ENCODE measurements at places on chromosomes 1 and 21. TPM values are rescaled to one million over a fixed set of nuclear protein-coding genes. Genes with fewer than 3 reads are reported as not detected.

- no peaks in the 10 kb centered on the region for H3K27me3 ChIP-seq
- no peak for DNase-seq
- peaks cover 10% of the 10 kb centered on the region for H3K4me1 ChIP-seq
- H3K36me3 ChIP-seq = no peaks in the 10 kb centered on the region
- H3K4me3 ChIP-seq = no peak overlapping the region
Observed at GRCh38 chr1:61156576-61157467, 74.5 kb downstream of the NFIA start.

DNA sequence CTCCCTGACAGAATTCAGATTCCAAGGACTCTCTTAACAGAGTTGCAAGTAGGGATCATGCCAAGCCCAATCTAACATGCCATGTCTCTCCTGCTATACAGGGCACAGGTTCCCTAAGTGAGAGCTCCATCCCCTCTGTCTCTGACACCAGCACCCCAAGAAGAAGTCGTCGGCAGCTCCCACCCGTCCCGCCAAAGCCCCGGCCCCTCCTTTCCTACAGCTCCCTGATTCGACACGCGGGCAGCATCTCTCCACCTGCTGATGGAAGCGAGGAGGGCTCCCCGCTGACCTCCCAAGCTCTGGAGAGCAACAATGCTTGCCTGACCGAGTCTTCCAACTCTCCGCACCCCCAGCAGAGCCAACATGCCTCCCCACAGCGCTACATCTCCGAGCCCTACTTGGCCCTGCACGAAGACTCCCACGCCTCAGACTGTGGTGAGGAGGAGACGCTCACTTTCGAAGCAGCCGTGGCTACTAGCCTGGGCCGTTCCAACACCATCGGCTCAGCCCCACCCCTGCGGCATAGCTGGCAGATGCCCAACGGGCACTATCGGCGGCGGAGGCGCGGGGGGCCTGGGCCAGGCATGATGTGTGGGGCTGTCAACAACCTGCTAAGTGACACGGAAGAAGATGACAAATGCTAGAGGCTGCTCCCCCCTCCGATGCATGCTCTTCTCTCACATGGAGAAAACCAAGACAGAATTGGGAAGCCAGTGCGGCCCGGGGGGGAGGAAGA, 263.2 kb downstream of the ZNF648 start:
- no peaks in the 10 kb centered on the region for H3K4me1 ChIP-seq
- no peak overlapping the region for H3K4me3 ChIP-seq
- no peak overlapping the region for H3K27ac ChIP-seq

DNA sequence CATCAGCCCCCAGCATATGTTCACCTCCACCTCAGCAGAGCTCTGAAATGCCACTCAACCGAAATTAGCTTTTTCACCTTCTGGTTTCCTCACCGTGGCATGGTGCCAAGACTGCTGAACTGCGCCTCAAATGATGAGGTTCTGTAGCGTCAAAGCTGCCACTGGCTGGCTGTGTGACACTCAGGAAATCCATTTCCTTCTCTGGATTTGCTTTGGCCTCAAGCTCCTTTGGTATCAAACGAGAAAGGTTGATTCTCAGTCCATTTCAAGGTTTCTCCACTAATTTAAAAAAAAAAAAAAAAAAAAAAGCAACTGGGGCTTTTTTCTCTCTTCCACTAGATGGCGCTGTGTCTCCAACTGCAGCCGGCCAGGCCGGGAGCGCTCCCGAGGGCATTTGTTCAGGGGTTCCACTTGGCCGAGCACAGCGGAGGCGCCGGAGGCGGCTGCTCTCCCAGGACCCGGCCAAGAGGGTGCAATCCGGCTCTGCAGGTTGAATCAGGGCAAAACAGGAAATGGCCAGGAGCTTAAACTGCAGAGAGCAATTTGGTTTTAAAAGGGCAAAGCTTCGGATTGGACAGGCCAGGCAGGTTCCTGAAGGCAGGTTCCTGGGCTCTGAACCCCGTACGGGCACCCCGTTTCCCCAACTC, 26.5 kb upstream of the PLA2G2C start:
- H3K27me3 ChIP-seq = peaks cover 3% of the 10 kb centered on the region
- H3K4me1 ChIP-seq = peaks cover 12% of the 10 kb centered on the region
- peak overlapping the region; percentile 22 for H3K4me3 ChIP-seq

DNA sequence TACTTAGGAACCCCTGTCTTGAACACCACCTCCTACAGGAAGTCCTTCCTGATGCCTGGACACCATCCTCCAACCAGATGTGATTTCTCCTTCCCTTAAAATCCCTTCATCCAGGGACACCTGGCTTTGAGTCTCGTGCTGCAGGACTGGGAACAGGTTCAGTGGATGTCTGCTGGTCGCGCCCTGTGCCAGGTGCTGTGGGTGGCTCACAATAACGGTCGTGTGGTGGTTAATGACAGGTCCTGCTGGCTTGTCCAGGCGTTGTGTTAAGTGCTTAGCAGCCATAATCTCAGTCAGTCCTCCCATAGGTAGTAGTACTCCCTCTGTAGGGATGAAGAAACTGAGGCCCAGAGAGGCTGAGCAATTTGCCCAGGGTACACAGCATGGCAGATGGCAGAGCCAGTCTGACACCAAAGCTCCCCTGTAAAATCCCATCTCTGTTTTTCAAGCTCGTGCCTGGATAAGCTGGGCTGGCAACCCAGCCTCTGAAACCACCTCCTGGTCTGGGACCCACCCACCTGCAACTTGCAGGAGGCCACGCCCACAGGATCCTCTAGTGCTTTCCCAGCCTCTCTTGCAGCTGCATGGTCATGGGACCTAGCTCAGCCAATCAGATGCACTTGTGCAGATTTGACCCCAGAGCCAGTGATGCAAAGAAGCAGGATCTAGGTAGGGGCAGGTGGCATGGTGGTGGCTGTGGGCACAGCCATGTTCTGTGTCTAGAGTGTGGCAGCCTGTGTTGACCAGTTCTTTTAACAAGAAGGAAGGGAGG, 106.0 kb upstream of the IFFO2 start:
- H3K36me3 ChIP-seq = no peaks in the 10 kb centered on the region
- no peaks in the 10 kb centered on the region for H3K4me1 ChIP-seq
- H3K4me3 ChIP-seq = no peak overlapping the region
- no peak for DNase-seq
- no peak overlapping the region for H3K27ac ChIP-seq

- H3K36me3 ChIP-seq = no peaks in the 10 kb centered on the region
- no peak for DNase-seq
- peaks cover 5% of the 10 kb centered on the region for H3K4me1 ChIP-seq
Observed at GRCh38 chr1:109197158-109198042, 16.3 kb upstream of the SARS1 start.

GRCh38 chr1:210769473-210769872, 364.5 kb downstream of the KCNH1 start:
- no peak overlapping the region for H3K27ac ChIP-seq
- H3K4me1 ChIP-seq = no peaks in the 10 kb centered on the region
- H3K27me3 ChIP-seq = no peaks in the 10 kb centered on the region
- H3K36me3 ChIP-seq = no peaks in the 10 kb centered on the region

DNA sequence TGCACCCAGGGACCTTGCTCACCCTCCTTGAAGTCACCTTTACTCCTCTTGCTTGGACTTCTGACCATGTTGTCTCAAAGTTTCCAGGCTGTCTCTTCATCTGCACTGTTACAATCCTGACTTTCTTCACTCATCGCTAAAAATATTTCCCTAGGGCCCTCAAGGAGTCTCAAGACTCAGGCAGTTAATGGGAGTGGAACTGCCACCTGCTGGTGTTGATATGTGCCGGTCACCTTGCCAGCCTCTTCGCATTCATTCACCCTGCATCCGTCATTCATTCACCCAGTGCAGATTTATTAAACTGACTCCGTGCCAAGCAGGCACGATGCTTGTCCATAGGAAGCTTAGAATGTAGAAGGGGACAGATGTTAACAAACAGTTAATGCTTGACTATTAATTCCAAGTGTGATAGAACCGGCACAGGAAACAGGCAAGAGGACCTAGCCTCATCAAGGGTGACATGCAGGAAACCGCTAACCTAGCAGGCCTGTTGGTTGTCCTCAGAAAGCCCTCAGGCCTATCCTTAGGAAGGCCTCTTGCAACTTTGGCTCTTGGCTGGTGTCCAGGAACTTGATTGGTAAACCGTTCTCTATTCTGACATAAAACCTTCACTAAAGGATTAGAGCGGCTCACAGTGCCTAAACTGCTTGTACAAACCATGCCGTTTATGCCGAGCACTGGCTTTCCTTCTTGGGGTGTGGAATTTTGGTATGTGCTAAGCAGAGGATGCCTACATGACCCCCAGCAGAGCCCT, 342.2 kb downstream of the CAMTA1 start:
- DNase-seq = no peak
- H3K36me3 ChIP-seq = no peaks in the 10 kb centered on the region
- H3K4me3 ChIP-seq = no peak overlapping the region

DNA sequence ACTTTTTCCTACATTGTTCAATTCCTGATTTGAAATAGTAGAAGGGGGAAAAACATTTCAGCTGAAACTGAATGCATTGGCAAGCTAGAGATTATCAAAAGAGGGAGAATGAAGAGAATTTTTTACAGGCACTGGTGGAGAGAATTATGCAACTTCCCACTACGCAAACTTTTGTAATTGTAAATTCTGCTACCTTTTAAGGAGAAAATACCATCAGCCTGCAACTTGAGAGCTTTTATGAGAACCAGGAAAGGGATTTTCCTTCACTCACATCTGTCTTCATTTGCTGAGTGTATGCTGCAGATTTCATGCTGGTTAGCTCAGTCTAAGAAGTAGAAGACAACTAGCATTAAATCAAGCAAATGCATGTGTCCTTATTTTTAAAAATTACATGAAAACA, 43.7 kb downstream of the ADAMTS1 start:
- no peak overlapping the region for H3K4me3 ChIP-seq
- no peak for DNase-seq
- H3K4me1 ChIP-seq = no peaks in the 10 kb centered on the region
- no peaks in the 10 kb centered on the region for H3K27me3 ChIP-seq

DNA sequence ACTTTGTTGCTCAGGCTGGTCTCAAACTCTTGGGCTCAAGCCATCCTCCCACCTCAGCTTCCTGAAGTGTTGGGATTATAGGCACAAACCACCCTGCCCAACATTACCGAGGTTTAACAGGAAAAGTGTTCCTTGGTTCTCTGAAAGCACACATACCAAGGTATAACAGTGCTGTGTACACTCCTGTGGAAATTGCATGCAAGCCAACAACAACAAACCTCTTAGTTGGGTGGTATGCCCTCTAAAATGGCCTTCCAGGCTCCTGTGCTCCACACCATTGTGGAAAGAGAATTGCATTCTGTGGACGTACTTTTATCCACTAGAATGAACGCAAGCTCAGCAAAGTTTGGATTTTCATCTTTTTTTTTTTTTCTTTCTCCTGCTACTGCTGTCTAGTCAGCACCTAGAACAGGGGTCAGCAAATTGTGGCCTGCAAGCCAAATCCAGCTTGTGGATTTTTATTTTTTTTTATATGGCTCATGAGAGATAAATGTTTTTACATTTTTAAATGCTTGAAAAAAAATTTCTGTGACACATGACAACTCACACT, 192.2 kb upstream of the TNR start:
- H3K4me1 ChIP-seq = no peaks in the 10 kb centered on the region
- peaks cover 16% of the 10 kb centered on the region for H3K36me3 ChIP-seq
- H3K27me3 ChIP-seq = no peaks in the 10 kb centered on the region
- H3K4me3 ChIP-seq = no peak overlapping the region
- no peak overlapping the region for H3K27ac ChIP-seq
- no peak for DNase-seq

- no peak overlapping the region for H3K27ac ChIP-seq
- DNase-seq = peak; percentile 83
- peaks cover 62% of the 10 kb centered on the region for H3K36me3 ChIP-seq
- peaks cover 25% of the 10 kb centered on the region for H3K4me1 ChIP-seq
Observed at GRCh38 chr1:53959664-53960250, 13.6 kb downstream of the LRRC42 start.

DNA sequence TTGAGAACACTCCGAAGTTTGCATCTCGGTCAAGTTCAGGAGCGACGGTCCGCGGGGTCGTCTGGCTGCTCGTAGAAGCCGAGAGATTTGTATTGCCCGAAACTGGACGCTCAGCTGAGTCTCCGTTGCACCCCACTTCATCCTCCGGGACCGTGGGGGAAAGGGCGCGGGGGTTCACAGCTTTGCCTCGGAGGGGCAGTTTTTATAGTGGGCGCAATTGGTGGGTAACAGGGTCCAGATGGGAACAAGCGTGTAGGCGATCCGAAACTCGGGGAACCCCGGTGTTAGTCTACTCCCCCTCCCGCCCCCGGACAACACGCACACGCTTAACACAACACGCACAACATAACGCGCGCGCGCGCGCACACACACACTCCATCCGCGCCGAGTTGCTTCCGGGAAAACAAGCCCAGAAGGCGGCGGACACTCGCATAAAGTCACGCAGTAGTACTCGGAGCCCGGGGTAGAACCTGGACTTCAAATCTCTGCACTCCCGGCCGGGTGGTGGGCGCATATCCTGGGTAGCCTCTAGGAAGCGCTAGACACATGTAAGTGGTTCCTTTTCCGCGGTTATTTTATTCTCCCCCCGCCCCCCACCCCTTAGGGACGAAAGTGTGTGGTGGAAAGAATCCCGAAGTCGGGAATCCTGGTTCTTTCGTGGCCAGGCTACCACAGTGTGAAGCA, 1.1 kb upstream of the JUN start:
- H3K27me3 ChIP-seq = no peaks in the 10 kb centered on the region

The CSF1 gene
- total RNA-seq = 0.07 TPM

The LEFTY2 gene
- not detected for total RNA-seq

The NR5A2 gene
- not detected for total RNA-seq

Data from Karpas-422 (cell line).